ENCODE measurements at places on chromosomes 6 and 20.

DNA sequence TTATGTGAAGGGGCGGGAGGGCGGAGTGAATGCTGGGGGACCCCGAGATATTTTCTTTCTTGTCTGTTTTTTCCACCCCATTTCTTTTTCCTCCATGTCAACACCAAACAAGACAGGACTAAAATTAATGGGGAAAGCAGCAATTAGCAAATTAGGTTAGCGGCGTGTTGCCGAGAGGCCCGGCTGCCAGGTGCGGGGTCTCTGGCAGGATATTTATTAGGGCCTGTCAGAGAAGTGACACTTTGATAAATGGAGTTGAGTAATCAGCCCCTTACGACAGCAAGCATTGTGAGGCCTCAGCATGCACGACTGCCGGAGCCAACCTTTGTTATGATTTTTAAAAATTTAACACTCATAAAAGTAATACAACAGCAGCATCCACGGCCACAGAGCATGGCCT lies 193.8 kb downstream of the DHX35 start:
- DNase-seq = no peak

GRCh38 chr6:69232496-69232895 lies 564.3 kb downstream of the LMBRD1 start:
- DNase-seq = no peak

DNA sequence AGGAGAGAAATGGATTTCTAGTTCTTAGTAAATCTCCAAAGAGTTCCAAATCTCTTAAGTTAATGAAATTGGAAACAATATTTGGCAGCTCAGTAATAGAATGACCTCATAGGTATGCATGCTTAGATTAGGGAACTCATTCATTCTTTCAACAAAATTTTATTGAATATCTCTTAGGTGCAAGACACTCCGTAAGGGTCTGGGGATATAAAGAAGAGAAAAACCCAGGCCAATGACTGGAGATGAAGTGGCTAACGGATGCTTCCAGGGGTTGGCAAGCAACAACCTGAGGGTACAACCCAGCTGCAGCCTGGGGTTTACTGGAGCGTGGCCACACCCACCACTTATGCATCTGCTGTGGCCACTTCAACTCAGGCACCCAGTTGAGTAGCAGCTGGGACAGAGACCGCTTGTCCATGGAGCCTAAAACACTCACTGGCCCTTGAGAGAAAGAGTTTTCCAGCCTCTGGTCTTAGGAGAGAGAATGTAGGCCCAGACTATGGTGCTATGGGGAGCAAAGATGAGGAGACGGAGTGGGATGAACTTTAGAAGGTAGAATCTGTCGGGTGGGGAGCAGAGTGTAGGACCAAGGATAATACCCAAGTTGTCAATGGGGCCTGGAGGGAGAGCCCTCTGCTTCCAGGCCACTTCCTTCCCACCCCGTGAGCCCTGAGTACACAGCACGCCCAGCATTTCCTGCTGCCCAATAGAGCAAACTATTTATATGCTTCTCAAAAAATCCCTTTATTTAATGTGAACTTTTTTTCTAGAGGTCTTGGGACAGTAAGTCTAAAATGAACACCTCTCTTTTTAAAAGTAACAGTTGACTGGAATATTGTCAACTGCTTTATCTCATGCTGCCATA lies 46.8 kb upstream of the PXDC1 start:
- DNase-seq = no peak

GRCh38 chr6:35388772-35389352 lies 46.5 kb downstream of the PPARD start:
- DNase-seq = no peak

DNA sequence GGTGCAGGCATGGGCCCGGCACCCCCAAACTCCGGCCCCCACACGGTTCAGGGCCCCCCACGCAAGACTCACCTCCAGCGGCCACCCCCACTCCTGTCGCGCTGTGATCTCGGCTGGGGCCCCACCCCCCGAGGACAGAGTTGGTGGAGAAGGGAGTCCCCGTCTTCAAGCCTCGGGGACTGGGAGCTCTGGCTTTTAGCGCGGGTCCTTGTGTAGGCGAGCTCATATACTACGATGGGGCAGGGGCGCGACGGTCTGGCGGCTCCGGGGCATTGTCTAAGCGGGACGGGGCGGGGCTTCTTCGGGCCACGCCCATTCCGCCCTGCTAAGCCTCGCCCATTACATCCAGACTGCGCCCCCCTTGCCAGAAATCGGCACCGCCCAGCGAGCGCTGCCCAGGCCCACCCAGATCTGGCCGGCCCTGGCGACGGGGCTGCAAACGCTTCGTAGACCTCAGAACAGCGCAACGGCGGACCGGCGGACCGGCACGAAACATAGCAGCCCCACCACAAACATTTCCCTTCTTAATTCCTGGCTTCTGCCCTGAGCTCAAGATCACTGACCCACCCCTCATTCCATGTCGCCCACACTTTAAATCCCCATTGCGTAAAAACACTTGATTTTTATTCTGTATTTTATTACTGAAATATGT lies 1.0 kb upstream of the DDAH2 start:
- DNase-seq = peak; percentile 92

DNA sequence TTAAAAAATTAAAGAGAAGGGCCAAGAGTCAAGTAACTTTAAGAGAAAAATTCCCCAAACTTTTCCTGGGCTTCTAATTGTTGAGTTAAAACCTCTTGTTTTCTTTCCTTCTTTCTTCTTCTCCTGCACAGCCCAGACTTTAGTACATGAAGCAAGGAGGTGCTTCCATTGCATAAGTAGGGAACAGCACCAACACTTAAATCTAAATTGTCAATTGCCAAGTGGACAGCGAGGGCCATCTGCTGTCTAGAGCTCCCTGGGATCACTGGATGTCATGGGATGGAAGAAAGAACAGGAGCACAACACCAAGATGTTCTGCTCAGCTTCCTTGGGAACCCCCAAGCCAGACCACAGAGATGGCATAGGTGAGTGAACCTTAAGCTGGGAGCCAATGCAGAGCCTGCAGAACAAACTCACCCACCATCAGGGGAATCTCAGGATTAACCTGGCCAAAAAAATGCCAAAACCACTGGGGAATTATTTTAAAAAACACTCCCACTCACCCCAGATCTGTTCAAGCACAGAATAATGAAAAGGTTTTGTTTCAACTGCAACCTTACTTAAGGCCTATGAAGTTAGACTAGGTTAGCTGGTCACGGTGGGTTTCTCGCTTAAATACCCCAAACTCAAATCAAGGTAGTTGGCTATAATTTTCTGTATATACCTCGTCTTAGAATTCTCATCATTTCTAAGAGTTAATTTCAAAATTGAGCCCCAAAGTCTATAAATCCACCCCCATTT lies 67.8 kb downstream of the TNFRSF21 start:
- DNase-seq = no peak

DNA sequence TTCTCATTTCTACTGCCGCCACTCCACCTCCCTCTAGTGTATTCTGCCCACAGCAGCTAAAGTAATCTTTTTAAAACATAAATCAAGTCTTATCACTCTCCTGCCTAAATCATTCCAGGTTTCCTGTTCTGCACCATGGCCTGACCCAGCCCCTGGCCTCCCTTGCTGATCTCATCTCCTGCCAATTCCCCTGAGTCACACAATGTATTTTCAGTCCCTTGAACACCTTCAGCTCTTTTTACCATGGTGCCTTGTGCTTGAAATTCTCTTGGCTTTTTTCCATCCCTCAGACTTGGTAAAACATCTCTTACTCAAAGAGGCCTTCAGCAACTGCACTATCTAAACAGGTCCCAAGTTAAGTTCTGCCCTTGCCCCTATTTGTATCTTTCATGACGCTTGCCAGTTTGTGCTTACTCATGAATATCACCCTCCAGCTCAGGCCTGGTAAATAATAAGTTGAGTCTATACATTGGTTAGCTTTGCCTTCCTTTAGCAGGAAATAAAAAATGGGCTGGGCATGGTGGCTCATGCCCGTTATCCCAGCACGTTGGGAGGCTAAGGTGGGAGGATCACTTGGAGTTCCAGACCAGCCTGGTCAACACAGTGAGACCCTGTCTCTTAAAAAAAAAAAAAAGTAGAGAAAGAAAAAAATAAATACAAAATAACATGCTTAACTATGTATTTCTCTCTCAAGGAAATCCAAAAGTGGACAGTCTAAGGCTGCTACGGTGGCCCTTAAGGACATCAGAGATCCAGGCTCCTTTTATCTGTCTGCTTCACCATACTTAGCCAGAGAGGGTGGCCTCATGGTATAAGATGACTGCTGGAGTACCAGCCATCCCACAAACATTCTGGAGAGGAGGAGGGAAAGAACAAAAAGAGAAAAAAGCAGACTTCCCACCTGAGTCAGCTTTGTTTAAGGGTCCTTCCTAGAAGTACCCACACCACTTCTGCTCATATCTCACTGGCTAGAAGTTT lies 62.2 kb downstream of the ARFGEF2 start:
- DNase-seq = no peak

DNA sequence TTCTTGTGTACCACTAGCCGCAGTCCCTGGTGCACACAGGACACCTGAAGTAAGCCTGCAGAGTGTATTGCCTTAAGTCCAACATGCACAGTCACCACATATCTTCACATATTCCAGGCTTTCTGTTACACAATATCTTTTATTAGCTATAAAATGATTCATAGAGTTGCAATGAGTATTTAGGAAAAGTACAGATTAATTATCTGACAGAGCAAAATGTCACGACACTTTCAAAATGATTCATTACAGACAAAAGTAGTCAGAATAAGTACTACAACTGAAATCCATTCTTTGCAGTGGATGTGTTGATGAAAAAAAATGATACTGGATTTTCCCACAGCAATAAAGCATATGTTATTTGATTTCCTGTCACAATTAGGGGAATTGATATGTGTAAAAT lies 199.5 kb upstream of the ASCC3 start:
- no peak for DNase-seq

GRCh38 chr6:135088818-135089809 lies 34.5 kb upstream of the HBS1L start:
- DNase-seq = no peak

- DNase-seq = no peak
Measured at GRCh38 chr6:113451049-113451448, 406.1 kb upstream of the MARCKS start.

GRCh38 chr6:155317186-155317585 lies 2.9 kb upstream of the TFB1M start:
- no peak for DNase-seq

DNA sequence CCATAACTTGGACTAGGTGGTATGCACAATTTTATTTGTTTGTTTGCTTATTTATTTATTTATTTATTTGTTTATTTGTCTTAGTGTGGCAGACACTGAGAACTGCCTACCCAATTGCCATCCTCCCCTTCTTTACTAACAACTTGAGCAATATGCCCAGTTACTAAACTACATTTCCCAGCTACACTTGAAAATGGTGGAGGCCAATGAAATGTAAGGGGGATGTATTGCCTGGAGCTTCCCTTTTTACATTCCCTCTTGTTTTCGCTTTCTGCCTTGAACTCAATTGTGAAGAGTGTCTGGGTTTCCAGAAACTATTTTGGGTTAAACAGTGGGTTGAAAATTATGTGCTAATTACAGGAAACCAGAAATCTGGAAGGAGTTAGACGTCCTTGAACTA lies 152.7 kb upstream of the FKBP1C start:
- no peak for DNase-seq

DNA sequence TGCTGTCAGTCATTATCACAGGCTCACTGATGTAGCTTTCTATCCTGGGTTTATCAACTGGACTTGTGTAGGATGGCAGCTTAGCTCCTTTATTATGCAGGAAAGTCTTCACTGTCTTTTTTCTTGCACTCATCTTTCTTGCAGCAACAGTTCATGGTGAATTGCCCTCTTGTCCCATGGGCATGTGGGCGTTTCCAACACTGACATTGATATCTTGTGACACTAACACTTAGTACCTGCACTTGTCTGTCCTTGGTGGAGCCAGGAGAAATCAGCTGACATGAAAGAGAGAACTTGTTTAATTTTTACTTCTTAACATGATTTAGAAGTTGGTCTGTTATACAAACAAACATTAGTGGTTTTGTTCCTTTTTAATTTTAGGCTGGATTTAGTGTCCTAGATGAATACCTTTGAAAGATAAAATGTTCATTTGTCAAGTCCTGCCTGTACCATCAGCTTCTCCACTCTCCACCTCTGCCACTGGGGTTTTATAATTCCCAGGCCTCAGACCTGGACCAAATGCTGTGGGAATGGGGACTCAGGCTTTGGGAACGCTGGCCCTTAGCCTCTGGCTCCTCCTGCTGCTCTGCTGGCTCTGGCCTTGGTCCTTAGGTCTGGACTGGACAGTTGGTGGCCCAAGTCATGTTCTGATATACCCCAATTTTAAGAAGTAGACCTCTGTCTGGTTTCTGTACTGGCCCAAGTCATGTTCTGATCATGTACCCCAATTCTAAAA lies 161.0 kb upstream of the LAMP5 start:
- no peak for DNase-seq

GRCh38 chr6:26064619-26065257 lies 22.5 kb upstream of the HFE start:
- no peak for DNase-seq

- DNase-seq = no peak
Measured at GRCh38 chr6:57137350-57137749, 34.8 kb upstream of the BAG2 start.

GRCh38 chr6:123784330-123784729 lies 19.3 kb upstream of the NKAIN2 start:
- DNase-seq = no peak

- no peak for DNase-seq
Measured at GRCh38 chr20:12028771-12029170, 111.1 kb downstream of the BTBD3 start.

DNA sequence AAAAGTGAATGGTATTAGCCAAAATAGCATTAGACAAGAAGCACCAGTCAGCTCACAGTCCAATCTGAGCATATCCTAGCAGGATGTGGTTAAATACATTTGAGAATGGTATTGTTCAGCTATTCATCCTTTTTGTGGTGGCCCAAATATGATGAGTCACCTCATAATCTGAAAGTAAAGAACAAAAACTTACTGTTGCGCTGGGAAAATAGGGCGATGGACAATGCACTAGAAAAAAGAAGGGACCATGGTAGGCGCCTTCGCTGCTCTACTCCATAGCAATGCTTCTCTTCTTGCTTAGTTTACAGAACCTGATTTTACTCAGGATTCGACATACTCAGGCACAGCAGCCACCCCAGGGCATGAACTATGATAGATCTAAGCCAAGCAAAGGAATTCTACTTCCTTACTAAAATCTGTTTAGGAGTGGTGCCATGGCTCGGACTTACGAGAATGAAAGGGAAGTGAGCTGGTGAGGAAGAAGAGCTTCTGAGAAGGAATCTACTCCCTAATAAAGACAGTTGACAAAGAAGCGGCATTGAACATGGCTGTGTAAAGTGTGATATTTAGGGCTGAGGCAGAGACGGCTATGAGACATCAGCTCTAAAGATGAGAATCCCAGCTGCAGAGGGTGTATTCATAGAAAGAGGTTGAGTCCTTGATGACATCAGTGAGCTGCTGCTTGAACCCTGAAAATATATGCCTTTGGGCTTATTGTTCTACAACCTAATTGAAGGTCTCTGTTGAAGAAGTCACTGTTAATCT lies 16.6 kb upstream of the FBXO9 start:
- no peak for DNase-seq

DNA sequence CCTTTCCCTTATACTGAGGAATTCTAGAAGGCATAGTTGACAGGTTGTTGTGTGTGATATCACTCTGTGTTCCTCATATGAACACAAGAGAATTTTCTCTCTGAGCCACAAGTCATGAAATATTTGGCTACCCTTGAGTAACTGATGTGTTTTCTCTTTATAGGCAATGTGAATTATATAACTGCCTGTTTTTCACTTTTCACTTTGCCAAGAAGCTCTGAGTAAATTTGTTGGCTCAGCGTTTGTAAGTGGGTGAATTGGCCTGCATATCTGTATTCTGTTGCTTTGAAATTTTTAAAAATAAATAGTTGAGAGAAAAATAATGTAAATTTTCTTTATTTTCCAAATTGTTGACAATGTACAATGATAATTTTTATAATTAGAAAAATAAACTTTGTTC lies 5.2 kb upstream of the BTBD9 start:
- DNase-seq = no peak
